ENCODE measurements at places on chromosomes 1 and 21.
A peak's percentile ranks its signal among the peaks of the same experiment; 100 is the strongest.

GRCh38 chr1:222045236-222045635 lies 303.3 kb upstream of the DUSP10 start:
- no peak for DNase-seq

GRCh38 chr1:150477320-150477719 lies 9.9 kb upstream of the TARS2 start:
- no peak for DNase-seq

DNA sequence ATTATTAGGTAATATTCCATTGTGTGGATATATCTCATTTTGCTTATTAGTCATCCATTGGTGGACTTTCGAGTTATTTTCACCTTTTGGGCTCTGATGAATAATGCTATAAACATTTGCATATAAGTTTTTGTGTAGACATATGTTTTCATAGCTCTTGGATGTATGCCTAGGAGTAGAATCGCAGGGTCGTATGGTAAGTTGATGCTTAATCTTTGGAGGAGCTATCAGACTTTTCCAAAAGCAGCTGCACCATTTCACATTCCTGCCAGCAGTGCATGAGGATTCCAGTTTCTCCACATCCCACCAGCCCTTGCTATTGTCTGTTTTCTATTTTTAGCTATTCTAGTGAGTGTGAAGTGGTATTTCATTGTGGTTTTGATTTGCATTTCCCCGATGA lies 120.3 kb upstream of the TMEM51 start:
- DNase-seq = no peak

- no peak for DNase-seq
Observed at GRCh38 chr1:111506561-111506960, 3.1 kb upstream of the ADORA3 start.

DNA sequence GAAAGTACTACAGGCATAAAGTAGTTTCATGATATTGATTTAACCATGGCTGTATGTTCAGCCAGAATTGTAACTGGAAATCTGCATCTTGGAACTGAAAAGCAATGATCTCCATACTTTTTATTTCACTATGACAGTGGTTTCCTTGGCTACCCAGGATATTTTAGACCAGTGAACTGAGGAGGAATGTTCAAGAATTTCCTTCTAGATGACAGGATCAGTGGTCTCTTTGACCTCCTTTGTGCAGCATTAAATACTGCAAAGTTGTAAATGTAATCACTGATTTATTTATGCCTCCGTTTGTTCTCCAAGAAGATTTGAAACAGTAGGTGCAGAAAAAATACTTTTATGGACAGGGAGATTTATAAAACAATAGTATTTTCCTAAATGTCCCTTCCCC lies 39.5 kb downstream of the VPS13D start:
- no peak for DNase-seq

DNA sequence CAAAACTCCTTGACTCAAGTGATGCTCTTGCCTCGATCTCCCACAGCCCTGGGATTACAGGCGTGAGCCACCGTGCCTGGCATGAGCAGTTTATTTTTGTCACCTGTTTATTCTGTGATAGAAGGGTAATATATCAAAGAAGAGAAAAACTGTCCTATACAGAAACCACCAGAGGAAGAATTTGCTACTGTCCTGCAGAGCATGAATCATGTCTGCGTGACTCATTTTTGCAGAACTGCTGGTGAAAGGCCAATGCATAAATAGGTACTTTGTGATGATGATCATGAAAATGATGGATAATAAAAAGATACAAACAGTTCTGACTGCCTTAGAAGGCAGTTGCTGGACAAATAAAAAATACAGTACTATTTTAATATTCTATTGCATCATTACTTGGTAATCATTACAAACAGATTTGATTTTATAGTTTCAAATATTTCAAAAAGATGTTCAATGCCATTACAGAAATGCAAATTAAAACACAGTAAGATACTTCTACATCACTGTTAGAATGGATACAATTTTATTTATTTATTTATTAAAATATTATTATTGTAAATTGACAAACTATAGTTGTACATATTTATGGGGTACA lies 26.5 kb downstream of the RIPPLY3 start:
- DNase-seq = no peak

GRCh38 chr1:226627050-226627755 lies 78.6 kb downstream of the STUM start:
- DNase-seq = no peak

GRCh38 chr1:20266642-20267041 lies 24.0 kb upstream of the VWA5B1 start:
- no peak for DNase-seq

- DNase-seq = no peak
Observed at GRCh38 chr21:29347274-29347681, 48.6 kb downstream of the BACH1 start.

- DNase-seq = no peak
Observed at GRCh38 chr1:19429611-19430010, 55.7 kb downstream of the CAPZB start.

- no peak for DNase-seq
Observed at GRCh38 chr1:161955606-161956005, 68.1 kb downstream of the OLFML2B start.

GRCh38 chr1:62128745-62129144 lies 65.9 kb upstream of the L1TD1 start:
- no peak for DNase-seq

DNA sequence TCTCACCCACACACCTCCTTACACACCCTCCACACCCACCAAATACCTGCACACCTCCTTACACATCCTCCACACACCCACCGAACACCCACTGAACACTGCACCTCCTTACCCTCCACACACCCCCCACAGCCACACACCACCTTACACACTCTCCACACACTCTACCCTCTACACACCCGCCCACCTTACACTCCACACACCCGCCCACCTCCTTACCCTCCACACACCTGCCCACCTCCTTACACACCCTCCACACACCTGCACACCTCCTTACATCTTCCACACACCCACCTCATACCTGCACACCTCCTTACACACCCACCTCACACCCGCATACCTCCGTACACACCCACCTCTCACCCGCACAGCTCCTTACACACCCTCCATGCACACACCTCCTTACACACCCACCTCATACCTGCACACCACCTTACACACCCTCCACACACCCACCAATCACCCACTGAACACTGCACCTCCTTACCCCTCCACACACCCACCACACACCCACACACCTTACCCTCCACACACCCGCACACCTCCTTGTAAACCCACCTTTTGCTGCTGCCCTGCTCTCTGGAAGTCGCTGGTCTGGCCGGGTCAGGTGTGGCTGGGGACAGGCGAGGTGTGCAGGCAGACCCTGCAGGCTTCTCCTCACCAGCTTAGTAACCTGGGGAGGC lies 38.5 kb downstream of the COQ8A start:
- DNase-seq = no peak

DNA sequence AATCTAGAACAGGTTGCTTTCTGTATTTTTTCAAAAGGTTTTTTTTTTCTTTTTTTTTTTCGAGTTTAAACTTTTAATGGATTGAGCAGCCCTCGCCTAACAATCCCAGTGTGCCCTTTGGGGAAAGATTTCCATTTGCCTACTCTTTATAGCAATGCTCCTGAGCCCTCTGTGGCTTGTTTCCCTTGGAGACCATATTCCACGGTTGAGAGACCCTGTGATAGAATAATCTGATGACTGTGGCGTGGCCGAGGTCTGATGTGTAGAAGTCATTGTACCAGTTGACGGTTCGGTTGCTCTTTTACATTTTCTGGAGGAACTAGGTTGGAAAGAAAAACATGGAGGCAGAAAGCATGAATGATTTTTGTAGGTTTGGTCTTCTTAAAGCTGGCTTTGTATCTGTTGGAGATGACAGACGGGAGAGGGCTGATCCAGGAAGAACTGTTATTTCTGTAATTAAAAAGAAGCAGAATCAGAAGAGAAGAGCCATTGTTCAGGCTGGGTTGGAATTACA lies 305.7 kb upstream of the NRIP1 start:
- no peak for DNase-seq

DNA sequence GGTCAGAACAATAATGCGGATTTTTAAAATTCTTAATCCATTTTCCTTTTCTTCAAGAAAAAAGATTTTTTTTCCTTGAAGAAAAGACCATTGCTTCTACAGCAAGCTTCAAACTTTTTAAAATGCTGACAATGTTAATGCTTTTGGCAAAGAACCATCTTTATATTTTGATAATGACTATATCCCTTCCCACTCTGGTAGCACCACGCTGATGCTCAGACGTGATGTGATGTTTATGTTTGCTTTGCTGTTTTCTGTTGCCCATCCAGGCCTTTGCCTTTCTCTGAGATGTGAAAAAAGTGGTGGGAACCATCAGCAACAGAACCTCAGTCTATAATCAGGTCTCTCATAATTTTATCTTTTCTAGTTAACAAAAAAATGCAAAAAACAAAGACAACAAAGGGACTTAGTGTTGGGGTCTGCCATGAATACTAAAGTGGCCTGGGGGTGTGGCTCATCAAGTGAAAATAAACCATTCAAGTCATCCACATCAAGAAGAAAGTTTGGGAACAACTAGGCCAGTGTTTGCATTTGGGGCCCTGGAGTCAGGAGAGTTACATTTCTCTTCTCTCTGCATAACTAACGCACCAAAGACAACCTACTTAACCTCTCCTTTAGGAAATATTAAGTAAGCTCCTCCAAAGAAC lies 244.6 kb upstream of the DMRTA2 start:
- no peak for DNase-seq

DNA sequence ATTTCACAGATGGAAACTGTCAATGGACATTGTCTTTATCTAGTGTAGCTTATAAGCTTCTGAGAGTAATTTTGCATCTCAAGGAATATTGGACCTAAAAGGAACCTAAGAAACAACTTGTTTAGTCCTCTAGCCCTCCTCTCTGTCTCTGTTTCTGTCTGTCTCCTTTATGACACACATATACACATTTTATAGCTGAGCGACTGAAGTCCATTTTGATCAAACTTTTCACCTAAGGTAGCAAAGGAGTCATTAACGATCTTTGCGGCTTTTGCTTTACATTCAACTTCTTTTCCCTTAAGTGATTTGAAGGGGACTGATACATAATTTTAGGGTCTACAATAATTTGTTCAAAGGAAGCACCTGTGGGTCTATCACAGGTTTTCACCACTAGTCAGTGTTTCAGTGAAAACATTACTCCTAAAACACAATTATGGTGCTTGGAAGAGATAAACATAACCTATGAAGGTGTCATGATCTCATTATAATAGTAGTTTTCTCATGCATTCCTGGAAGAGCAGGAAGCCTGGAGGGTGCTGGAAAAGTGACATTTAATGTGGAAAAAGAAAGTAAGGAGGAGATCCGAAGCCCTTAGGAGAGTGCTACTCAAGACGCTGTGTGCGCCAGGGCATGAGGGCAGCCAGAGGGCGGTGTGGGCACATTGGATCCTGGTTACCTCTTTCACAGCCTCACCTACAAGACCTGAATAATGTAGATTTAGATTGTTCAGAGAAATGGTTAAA lies 248.6 kb downstream of the DNM3 start:
- DNase-seq = peak; percentile 74

- no peak for DNase-seq
Observed at GRCh38 chr1:240497908-240498307, 114.0 kb downstream of the GREM2 start.

DNA sequence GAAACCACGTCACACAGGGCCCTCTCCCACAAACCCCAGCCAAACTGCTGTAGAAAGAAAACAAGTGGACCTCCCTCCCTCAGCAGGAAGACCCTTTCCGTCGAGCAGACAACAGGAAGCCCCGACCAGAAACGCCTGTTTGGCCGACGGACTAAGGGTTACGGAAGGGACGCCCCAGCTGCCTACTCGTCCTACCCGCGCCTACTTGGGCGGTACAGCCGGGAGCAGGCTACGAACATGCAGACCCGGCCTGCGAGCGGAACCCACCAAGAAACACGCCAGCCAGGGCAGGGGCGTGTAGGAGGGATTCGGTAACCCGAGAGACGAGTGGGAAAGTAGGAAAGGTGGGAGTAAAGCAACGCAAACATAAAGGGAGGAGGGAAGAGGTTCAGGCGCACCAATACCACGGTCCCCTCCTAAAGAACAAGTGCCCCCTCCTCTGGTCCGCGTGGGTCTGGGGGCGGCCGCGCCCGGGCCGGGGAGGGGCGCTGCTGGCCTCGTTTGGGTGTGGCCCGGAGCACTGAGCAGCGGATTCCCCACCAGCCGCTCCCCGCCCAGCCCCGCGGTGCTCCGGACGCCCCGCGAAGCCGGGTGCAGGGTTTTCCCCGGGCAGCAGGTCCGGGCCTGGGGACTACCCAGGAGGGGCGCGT lies 450 bp downstream of the S100A10 start:
- peak; percentile 52 for DNase-seq

DNA sequence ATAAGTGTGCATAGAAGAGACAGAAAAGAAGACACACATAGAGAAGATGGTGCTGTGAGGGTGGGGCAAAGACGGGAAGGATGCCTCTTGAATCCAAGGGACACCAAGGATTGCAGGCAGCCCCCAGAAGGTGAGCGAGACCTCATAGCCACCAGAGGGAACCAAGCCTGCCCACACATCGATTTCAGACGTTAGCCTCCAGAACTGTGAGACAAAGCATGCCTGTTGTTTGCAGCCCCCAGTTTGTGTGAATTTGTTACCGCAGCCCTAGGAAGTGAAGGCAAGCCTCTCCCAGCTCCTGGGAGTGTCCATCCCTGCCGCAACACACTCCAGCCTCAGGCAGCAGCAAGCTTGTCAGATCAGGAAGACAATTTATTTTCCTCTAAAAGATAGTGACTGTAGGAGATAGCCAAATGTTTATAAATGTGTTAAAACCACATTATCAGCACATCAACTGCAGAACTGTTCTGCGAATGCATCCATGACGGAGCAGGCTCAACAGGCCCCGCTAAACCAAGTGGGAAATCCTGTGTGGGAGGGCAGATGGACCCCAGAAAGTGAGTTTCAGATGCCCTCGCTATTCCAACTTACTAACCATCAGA lies 543.3 kb downstream of the MATN1 start:
- no peak for DNase-seq

DNA sequence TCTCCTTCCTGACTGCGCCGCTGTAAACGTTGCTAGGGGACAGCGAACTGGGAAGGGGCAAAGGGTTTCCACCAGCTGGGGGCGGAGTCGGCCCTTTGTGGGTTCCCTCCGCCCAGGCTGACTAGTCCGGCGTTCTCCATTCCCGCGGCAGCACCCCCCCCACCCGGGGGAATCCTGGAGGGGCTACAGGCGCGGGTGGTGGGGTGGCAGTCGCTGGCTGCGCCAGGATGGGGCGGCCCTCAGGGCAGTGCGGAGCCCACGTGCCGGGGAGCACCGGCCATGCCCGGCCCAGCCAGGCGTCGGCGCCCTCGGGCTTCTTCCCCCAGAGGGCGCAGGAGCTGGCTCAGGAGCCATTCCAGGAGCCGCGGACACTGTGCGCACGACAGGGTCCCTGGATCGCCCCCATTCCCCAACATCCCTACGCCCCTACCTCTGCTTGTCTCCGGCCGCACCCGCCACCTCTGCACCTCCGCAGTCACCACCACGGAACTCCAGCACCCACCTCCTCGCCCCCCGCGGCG lies 476 bp downstream of the BATF3 start:
- peak; percentile 60 for DNase-seq

Measured in CD4-positive, alpha-beta T cell treated with Interleukin-17A for 4 hours (primary cell).